ENCODE measurements at places on chromosomes 16 and 17.

GRCh38 chr17:732902-733720, 715 bp downstream of the TLCD3A start:
- peak; percentile 21 for DNase-seq

DNA sequence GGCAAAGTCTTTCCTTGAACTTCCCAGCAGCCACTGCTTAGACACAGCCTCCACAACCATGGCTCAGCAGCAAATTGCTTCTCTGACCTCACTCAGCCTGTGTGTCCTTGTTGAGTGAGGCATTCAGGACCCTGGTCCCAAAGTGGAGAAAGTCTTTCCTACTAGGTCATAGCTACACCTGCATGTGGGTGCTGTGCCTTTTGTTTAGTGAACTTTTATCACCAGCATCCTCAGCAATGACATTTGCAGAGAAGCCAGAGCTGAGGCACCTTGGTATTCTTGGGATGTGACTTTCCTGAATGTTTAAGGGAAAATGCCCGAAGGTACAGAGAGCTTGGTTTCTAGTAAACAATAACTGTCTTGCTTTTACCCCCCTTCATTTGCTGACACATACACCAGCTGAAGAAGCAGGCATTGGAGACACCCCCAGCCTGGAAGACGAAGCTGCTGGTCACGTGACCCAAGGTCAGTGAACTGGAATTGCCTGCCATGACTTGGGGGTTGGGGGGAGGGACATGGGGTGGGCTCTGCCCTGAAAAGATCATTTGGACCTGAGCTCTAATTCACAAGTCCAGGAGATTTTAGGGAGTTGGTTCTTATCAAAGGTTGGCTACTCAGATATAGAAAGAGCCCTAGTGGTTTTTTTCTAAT, 20.9 kb upstream of the STH start:
- no peak for DNase-seq

DNA sequence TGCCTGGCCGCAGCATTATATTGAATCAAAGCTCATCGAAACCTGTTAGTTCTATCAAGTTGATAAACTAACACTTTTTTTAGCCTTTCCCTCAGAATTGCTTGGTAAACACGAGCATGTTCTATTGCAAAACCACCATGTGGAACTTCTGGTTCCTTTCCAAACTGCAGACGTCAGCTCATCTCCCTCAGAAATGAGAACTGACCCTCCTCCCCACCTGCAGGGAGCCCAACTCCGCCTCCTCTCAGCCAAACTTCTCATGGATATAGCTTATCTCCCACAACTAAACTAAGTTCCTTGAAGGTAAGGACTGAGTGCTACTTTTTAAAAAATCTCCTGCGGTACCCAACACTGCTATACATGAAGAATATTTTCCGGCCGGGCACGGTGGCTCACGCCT, 6.7 kb downstream of the SHMT1 start:
- no peak for DNase-seq

GRCh38 chr17:76723812-76724211, 2.6 kb downstream of the JMJD6 start:
- DNase-seq, result no peak

DNA sequence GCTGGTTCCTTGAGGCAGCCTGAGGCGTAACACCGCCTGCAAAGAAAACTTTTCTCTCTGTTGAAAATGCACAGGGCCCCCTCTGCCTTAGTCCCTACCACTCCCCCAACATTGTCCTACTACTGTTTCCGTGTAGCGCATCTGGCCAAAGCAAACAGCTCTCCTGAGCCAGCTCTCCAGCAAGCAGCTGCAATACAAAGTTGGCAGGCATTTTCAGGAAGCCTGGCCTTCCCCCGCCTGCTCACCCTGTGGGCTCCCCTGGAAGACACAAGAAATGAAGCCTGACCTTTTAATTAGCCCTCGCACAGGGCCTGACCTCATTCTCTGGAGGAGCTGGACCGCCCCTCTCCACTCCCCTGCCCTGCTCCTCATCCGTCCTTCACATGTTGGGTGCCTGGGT, 66.7 kb downstream of the SOX9 start:
- peak; percentile 57 for DNase-seq

GRCh38 chr17:39212195-39212810, 12.2 kb downstream of the RPL19 start:
- no peak for DNase-seq

DNA sequence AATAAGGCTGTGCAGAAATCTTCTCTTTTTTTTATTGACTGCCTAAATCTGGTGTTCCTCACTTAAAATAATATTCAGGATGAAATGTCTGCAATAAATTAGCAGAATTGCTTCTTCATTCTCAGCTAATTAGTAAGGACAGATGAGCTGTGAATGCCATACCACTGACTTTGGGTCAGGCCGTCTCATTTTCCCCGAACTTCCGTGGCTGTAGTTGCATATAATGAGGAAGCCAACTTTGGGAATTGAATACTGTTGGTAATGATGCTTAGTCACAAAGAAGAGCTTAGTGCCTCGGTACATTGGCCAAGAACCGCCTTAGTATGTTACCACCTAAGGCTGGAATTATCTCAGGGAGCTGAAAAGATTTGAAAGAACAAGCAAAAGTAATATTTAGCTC, 47.6 kb downstream of the NUP93 start:
- no peak for DNase-seq

DNA sequence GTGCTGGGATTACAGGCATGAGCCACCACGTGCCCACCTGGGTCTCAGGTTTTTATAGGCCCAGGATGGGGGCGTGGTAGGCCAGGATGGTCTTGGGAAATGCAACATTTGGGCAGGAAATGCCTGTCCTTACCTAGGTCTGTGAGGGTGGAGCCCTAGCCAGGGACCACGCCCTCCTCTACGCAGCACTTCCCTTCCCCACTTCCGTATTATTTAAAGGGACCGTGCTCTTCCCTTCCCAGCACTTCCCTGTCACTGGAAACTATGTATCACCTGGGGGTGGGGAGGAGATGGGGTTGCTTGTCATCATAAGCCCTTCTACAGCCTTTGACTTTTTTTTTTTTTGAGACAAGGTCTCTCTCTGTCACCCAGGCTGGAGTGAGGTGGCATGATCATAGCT, 238.9 kb upstream of the NLRP1 start:
- DNase-seq, result no peak

Data from NCI-H2081 (cell line).